ENCODE measurements at places on chromosomes 4 and X.

GRCh38 chr4:171812665-171813525, at the start of gene GALNTL6:
Gene GALNTL6, plus strand, starts transcription at chr4:171813404.
- DNase-seq, result peak; percentile 1

- no peak for DNase-seq
Observed at GRCh38 chrX:5718651-5719050, 510.0 kb downstream of the NLGN4X start.

DNA sequence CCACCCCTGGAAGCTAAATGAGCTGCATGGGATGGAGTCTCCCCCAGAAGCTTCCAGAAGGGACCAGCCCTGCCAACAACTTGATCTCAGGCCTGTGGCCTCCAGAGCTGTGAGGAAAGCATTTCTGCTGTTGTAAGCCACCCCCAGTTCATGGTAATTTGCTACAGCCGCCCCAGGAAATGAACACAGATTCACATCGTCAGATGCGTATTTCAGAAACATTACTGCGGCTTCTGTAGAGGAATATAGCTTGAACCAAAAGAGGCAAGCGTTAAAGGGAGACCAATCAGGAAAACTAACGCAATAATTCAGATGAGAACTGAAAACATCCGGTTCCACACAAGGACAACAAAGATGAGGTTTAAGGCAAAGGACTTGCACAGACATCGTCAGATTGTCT, 128.4 kb upstream of the TBL1X start:
- no peak for DNase-seq

GRCh38 chrX:47112316-47112954, 32.1 kb downstream of the NDUFB11 start:
- no peak for DNase-seq

- DNase-seq, result no peak
Observed at GRCh38 chrX:134640914-134641313, 17.4 kb downstream of the PLAC1 start.

- DNase-seq, result no peak
Observed at GRCh38 chr4:129014566-129015509, 78.5 kb downstream of the SCLT1 start.

GRCh38 chr4:13989501-13989900, 362.0 kb upstream of the BOD1L1 start:
- peak; percentile 43 for DNase-seq

- no peak for DNase-seq
Observed at GRCh38 chrX:55107911-55108310, 19.1 kb downstream of the PAGE2 start.

DNA sequence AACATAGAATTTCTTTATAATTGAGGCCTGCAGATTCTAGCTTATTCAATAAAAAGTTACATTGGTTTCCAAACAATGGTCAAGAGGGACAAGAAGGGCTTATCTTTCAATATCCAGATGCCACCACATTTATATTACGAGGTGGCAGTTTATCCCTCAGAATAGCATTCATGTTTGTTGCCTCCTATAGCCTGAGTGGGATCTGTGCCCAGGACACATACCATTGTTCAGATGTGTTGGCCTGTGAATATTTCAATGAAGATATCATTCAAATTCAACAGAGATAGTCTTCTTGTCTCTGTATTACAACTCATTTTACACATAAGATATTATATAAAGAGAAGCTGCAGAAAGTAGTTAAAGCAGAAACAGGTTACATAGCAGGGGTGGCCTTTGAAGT, 20.5 kb downstream of the GLRB start:
- no peak for DNase-seq

DNA sequence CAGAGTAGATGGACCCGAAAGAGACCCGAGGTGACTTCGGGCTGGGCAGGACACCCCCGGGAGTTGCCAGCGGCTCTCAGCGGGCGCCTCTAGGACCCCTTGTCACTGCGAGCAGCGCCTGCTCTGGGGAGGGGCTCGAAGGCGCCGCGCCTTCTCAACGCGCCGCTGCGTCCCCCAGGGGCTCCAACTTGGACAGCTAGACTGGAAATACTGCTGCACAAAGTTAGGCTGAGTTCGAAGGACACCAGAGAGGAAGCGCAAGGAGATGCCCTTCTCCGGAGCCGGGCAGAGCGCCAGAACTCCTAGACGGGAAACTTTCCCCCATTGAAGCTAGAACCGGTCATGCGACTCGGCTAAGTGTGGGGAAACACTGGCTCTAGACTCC, 493 bp upstream of the KCNIP4 start:
- no peak for DNase-seq

DNA sequence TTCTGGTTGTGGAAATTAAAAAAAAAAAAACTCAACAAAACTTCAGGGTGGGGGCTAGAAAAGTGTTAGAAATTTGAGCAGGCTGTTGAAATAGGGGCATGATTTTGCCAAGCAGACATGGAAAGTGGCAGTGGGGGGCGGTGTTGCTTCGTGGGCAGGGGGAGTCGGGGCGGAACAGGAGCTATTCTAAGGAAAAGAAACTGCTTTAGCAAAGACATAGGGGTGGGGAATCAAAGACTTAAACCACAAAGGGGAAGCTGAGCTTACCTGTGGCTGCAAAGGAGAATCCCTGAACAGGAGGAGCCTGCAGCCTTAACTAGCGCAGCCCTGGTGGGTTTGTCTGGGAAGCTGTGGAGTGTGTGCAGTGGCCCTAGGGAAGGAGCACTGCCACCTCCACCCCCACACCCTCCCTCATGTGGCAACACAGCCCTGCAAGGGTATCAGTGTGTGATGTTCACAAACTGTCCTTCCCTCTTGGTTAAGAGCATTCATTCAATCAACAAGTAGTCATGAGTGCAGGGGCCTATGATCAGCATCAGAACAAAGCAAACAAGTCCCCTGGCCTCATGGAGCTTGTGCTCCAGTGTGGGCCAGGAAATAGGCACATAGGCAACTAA, 20.5 kb downstream of the SEL1L3 start:
- no peak for DNase-seq

DNA sequence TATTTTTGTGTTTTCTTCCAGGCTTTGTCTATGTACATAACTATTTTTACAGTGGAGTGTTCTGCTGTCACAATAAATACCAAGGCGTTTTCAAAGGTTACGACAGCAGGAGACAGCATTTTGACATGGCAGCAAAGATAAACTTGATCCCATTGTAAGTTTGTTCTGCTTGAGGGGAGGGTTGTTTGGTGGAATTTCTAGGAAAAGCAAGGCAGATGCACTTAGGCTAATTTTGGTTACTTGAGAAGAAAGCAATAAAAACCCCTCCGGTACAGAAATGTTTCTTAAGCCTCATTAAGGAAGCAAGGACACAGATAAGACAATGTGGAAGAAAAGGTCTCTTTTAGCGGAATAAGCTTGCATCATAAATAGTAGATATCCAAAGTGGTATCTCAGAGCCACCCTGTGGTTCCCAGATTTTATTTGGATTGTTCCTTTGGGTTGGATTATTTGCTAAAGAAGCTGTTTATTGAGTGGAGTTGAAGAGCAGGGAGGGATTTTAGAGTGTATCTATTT, 54.3 kb downstream of the CLCN5 start:
- DNase-seq, result no peak

DNA sequence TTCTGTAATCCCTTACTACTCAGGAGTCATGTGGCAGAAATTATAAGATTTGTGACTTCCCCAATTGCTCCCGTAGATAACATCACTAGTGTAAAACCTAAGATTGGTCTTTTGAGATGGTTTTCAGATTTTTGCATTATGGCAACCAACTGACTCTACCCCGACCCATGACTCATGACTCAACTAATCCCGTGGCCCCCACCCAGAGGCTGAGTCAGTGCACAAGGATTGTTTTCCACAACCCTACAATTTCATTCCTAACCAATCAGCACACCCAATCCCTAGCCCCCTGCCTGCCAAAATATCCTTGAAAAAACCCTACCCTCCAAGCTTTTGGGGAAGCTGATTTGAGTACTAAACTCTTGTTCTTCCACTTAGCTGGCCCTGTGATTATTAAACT, 109.4 kb upstream of the FAM9C start:
- DNase-seq, result no peak

- no peak for DNase-seq
Observed at GRCh38 chr4:137065311-137065710, 467.0 kb downstream of the PCDH18 start.

GRCh38 chr4:182177166-182177565, 66.0 kb upstream of the TENM3 start:
- no peak for DNase-seq

- DNase-seq, result no peak
Observed at GRCh38 chr4:30854531-30854930, 134.4 kb downstream of the PCDH7 start.
